ENCODE measurements at places on chromosomes 12 and 14. TPM values are rescaled to one million over a fixed set of nuclear protein-coding genes. Genes with fewer than 3 reads are reported as not detected.

Gene SYNDIG1L
- not detected for total RNA-seq

Gene TMCC3
- total RNA-seq, result 0.49 TPM

GRCh38 chr12:111569363-111570083 is 29.6 kb downstream of the ATXN2 start:
- DNase-seq, result no peak

DNA sequence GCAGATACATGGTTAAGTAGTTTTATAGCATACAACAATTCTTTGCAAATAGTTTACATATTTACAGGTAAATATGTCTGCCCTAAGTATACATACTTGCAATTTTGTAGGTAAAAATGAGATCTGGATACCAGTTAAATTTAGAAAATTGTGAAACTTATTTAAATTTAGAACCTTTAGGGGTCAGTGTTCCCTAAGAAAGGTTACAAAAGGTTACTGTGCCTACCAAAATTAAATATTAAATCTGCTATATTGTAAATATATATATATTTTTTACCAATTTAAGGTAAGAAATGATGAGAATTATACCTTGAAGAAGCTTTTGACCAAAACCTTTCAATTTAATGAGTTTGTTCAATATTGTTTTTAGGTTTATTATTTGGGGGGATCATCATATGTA is 54.0 kb downstream of the MIPOL1 start:
- DNase-seq, result no peak

- peak; percentile 77 for DNase-seq
Observed at GRCh38 chr12:30026621-30027234, 243.0 kb upstream of the TMTC1 start.

DNA sequence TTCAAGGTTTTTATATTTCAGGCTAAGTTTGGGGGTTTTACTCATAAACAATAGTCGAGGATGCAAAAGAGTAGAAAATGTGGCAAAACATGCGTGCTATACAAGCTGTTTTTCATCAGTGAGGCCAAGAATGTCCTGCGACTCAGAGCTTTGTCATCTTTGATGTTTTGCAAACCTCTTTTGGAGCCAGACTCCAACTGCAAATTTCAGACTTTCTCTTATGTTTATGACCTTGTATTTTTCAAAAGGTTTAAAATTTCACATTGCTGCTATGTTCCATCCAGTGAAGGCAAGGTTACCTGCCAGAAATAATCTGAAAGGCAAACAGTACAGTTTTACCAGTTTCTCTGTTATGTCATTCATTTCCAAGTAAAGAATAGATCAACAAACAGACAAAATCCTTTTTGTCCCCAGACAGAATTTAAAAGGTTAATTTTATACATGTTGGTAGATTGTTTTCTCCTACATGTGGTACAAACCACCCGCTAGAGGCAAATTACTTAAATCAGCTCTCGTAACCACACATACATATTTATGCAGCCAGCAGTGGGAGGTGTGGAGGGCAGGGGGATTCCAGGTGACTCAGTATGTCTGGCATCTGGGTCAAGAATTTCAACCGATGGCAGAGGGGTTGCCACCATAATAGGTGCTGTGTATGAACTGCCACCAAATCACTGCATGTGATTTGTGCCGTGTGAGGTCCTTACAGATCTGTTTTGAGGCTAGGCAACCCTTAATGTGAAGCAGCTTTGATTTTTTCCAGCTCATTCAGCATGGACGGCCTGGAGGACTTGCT is 119.8 kb upstream of the CPM start:
- DNase-seq, result peak; percentile 30

- peak; percentile 49 for DNase-seq
Observed at GRCh38 chr14:68146818-68147217, 327.2 kb downstream of the RAD51B start.

- DNase-seq, result no peak
Observed at GRCh38 chr12:42118136-42118879, 26.4 kb downstream of the GXYLT1 start.

DNA sequence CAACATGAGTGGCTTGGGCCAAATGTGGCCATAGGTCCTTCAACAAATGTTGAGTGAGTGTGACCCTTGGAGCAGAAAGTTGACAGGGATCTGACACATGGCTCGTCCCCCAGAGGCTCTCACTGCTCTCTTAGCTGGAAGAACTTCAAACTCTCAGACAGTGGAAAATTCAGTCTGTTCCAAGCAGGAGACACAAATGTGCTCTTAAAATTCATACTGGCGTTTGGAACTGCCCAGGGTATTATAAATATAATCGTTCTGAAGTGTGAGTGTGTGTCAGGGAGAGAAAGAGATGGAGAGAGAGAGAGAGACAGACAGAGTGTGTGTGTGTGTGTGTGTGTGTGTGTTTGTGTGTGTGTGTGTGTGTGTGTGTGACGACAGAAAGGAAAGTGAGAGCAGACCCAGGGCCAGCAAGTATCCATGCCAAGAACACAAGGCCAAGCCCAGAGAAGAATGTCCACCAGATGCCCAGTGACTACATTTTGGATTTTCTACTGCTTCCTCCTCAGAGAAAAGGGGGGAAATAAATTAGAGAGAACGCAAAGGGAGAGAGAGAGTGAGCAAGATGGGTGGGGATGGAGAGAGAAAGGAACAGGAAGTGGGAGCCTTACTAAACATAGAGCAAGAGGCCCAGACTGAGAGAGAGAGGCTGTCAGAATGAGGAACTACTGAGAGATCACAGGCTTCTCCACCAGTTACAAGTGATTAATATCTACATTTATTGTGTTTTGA is 193.6 kb upstream of the NUDT4 start:
- no peak for DNase-seq

DNA sequence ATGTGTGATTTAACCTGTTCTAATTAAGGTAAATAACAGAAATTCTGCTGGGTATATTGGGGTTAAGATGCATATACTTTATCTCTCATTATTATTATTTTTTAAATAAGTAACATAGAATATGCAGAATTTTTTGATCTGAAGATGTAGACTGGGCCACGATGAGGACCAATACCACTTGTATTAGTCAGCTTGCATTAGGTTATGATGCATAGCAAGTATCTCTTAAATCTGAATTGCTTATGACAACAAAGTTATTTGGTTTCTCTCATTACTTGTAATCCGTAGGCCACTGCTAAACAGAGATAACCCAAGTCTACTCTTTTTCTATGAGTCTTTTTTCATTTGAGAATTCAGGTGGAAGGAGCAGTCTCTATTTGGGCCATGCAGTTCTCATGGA is 145.5 kb upstream of the NOVA1 start:
- DNase-seq, result no peak

GRCh38 chr12:121838126-121838525 is 20.5 kb downstream of the HPD start:
- DNase-seq, result no peak

DNA sequence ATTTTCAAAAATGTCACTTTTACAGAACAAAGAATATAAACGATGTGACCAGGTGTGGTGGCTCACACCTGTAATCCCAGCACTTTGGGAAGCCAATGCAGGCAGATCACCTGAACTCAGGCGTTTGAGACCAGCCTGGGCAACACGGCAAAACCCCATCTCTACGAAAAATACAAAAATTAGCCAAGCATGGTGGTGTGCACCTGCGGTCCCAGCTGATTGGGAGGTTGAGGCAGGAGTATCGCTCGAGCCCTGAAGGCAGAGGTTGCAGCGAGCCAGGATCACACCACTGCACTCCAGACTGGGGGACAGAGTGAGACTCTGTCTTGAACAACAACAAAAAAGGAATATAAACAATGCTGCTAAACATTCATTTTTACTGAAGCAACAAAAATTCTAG is 15.2 kb downstream of the HEATR5A start:
- DNase-seq, result no peak

DNA sequence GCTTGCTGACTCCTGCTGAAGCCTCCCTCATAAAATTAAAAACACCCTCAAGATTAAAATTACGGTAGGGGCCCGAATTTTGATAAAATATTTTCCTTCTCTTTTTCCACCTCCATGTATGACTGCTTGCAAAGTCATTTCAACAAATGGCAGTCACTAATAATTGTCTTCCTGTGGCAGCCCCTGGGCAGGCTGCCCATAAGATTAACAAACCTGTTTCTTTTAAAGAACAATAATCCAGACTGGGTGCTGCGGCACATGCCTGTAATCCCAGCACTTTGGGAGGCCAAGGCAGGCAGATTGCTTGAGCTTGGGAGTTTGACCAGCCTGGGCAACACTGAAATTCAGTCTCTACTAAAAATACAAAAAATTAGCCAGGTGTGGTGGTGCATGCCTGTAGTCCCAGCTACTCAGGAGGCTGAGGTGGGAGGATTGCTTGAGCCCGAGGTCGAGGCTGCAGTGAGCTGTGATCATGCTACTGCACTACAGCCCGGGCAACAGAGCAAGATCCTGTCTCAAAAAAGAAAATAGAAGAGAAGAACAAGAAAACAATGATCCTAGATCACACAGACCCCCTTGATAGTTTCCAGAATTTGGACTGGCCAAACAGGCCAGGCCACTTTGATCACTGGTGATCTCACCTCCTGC is 8.7 kb downstream of the SAV1 start:
- peak; percentile 86 for DNase-seq

GRCh38 chr12:90048918-90049317 is 340.3 kb upstream of the ATP2B1 start:
- DNase-seq, result no peak
